Fibroblast of the aortic adventitia (primary cell): ENCODE measurements at places on chromosomes 7 and 10.

- no peak for DNase-seq
Observed at GRCh38 chr10:121597504-121598262, 561 bp downstream of the FGFR2 start.

GRCh38 chr10:112278871-112279270 lies 4.3 kb upstream of the TECTB start:
- DNase-seq = no peak

DNA sequence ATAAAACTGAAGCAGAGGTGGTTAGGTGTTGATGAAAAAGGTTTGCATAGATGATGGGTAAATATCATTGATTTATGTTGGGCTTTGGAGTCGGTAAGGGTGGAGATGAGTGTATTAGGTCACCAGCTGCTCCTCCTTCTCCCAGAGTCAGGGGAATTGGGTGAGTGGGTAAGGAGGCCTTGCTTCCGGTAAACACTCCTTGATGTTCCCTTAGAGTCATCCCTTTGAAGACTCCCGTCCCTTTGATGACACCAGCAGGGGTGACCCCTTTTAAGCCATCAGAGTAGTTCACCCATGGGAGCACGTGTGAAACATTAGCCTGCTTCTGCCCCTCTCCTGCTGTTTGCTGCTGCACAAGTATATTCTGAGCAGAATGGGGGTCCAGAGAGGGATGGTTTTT lies 92.2 kb upstream of the DKK1 start:
- DNase-seq = no peak

DNA sequence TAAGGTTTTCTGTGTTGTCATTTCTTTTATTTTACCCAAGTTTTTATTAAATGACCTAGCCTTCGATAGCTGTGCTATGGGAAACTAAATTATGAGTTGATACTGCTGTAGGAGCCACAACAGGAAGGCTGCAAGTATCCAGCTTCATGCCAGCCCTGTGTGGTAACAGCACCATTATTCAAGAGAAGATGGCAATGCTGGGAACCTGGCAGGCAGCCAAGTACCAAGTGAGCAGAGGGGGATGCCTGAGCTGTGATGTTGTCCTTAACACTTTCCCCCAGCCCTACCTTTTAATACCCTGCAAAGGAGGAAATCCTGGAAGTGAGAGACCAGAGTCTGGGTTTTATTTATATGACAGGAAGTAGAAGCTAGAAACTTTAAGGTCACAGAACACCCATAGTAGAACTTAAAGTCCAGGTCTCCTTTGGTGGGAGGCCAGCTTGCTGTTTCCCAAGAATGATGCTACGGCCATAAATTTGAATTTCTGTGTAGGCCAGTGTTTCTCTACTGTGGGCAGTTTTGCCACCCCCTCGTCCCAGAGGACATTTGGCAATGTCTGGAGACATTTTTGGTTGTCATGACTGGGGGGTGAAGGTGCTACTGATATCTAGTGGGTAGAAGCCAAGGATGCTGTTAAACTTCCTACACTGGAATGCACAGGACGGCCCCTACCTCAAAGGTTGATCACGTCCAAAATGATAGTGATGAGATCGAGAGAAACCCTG lies 9.2 kb upstream of the ATXN7L1 start:
- DNase-seq = peak; percentile 16

- DNase-seq = peak; percentile 60
Observed at GRCh38 chr10:17237915-17238444, 9.9 kb downstream of the VIM start.

- DNase-seq = no peak
Observed at GRCh38 chr7:101973130-101973529, 155.7 kb downstream of the CUX1 start.

GRCh38 chr7:44327981-44328380 lies 2.6 kb upstream of the CAMK2B start:
- DNase-seq = no peak

GRCh38 chr10:132606031-132606491 lies 68.5 kb downstream of the INPP5A start:
- no peak for DNase-seq

GRCh38 chr10:6069081-6069931 lies 7.1 kb upstream of the IL2RA start:
- DNase-seq = no peak

DNA sequence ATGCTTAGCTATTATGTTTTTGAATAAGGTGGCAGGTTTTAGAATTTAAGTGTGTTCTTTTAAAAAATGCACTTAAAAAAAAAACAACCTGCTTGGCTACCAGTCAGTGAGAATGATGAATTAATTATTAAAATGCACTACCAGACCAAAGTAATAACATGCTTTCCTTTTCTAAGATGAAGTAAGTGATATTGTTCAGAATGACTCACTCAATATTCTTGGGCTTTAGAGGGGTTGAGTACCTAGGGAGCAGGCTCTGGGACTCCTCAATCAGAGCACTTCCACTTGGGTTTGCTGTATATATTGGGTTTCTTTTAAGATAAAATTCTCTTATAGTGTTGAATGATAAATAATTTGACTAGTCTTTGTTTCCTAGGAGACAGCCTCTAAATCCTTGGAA lies 8.6 kb downstream of the STAM start:
- peak; percentile 30 for DNase-seq

GRCh38 chr7:41085244-41085643 lies 617.6 kb downstream of the INHBA start:
- peak; percentile 49 for DNase-seq

GRCh38 chr7:100632951-100633717 lies 8.2 kb downstream of the TFR2 start:
- no peak for DNase-seq

DNA sequence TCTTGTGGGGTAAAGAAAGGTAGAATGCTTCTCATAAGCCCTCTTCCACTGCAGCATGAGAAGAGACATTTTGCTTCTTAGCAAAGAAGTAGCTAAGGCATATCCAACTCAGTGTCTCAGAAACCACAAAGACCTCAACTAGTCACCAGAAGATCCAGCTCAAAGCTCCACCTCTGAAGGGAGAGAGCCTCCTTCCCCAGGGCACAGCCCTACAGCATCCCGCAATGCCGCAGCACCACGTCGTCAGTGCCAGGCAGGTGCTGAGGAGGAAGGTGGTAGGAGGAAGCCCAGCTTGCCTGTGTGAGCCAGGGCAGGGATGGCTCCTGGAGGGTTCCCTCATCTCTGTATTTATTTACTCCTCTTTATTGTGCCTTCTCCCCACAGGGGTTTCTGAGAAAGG lies 385.6 kb upstream of the NPVF start:
- DNase-seq = no peak

DNA sequence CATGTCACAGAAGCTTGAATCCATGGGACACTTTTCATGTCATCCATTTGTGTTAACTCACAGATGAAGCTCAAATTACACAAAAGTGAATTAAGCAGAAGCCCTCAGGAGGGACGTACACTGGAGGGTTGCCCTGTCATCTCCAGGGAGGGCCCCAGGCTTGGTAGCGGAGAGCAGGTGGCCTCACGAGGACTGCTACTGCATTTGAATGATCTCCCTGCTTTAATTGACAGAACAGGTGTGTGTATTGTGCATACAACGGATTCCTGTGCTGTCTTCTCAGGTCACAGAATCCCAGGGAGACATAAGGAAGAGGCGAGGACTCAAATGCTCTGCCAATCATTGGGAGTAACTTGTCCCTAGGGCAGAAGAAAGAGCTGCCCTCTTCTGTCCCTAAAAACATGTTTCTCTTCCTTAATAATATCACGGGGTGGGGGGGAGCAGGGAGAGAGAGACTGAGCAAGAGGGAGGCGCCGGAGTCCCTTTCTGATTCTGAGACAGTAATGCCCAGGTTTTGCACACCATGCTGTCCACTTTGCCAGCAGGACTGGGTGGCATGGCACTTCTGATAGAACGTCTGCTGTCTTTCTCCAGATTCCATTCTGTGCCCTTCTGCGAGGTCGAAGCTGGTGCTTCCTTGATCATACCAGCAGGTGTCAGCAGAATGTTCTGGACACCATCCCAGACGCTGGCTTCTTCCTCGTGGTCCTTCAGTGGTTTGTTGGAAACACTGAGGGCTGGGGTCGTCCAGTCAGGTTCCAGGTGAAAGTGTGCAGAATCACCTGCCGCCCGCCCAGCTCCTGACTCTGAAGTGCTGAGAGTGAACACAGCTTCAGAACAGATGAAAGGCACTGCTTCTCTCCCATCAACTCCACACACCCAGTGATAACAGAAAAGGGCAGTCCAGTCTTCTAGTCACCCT lies 26.2 kb upstream of the RASGEF1A start:
- DNase-seq = peak; percentile 62

- DNase-seq = no peak
Observed at GRCh38 chr7:141410353-141411000, 140.7 kb upstream of the AGK start.

- DNase-seq = no peak
Observed at GRCh38 chr7:19871102-19871501, 97.7 kb upstream of the TMEM196 start.

DNA sequence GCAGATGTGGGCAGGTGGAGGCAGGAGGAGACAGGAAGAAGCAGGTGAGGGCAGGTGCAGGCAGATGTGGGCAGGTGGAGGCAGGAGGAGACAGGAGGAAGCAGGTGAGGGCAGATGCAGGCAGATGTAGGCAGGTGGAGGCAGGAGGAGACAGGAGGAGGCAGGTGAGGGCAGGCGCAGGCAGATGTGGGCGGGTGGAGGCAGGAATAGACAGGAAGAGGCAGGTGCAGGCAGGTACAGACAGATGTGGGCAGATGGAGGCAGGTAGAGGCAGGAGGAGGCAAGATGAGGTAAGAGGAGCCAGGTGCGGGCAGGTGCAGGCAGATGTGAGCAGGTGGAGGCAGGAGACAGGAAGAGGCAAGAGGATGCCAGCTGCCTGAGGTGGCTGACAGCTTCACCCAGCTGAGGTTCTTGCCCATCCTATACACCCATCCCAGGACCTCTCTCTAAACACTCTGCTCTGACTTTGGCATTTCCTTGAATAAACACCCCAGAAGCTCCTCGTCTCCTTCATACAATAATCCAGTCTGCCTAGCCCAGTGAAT lies 33.0 kb downstream of the PTPRE start:
- no peak for DNase-seq

DNA sequence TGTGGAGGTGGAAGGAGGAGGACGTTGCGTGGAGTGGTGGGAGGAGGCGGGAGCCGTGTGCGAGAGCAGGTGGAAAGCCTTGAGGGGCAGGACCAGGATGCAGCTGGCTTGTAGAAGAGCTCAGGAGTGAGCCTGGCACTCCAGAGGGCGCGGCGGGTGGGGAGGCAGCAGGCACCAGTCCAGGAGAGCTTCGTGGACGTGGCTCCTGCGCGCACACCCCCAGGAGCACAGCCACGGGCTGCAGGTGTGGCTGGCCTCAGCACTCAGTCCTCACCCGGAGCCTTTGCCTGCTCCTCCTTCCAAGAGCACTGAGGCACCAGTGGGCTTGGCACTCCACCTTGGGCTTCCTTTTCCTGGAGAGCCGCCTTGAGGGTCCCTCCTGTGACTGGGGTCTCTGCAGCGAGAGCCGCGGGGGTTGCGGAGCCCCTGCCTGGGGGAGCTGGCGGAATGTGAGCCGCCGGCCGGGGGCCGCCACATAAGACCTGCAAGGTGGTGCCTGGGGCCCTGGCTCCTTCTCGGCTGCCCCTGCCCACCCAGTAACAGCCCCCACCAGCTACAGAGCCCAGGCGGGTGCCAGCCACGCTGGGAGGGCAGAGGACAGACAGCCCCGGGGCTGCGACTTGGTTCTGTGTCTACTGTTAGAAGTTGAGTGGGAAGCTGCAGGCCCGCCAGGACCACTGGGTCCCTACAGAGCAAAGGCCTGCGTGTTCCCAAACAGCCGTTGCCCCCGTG lies 11.1 kb downstream of the MAFK start:
- no peak for DNase-seq

DNA sequence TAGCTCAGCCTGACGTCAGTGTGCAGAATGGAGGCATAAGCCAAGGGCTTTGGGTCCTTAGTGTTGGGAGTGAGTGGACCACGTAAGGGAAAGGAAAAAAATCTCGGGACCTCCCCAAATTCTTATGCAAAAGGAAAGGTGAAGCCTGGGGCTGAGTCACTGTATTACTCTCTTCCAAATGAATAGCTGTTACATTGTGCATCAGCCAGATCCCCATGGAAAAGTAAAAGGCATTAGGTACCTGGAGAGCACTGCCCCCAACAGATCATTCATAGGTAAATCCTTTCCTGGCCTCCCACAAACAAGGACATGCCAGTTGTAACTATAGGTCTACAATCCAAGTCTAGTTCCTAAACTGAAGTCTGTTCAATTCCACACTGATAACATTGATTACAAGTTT lies 170.5 kb downstream of the C1GALT1 start:
- no peak for DNase-seq

GRCh38 chr10:122331100-122331499 lies 43.4 kb upstream of the PLEKHA1 start:
- no peak for DNase-seq

DNA sequence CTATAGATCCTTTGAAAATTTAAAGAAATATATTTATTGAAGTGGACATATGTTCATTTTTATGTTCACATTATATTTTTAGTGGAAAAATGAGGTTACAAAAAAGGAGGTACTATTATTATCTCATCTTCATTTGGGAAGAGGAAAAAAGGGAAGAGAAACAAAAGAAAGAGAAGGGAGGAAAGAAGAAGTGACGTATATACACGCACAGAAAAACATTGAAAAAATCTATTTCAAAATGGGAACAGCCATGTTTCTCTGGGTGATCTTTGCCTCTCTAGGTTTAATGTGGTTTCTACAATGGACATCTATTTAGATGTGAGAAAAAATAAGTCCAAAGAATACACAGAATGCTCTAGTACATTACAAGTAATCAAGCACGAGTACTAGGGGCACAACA lies 14.8 kb downstream of the ANK3 start:
- DNase-seq = no peak

GRCh38 chr10:116753759-116754158 lies 11.4 kb upstream of the HSPA12A start:
- peak; percentile 55 for DNase-seq

DNA sequence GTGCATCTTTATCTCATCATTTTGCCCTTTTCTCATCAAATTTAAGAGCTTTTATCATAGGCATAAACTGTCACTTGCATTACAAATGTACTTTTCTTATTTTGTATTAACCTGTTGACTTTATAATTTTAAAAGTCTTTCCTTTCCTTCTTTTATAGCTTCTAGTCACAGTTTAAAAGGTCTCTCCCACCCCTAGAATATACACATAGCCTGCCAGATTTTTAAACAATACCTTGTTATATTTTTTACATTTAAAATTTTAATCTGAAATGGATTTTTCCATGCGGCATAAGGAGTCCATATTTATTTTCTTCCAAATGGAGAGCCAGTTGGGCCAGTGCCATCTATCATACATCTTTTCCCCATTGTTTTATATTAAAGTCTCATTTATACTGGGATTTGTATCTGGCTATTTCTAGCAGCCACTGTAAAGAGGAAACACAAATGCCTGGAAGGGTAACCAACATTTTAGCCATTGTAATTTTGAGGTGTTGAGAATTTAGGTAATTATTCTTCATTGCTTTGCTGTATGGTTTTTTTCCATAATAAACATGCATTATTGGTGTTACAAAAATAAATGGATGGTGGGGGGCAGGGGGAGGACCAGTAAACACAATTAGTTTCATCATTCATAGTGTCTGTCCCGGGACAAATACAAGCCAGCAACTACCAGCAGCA lies 92.8 kb downstream of the CCDC71L start:
- no peak for DNase-seq
